Activated CD8-positive, alpha-beta T cell treated with anti-CD3 and anti-CD28 coated beads for 36 hours (primary cell): ENCODE measurements at places on chromosomes 1 and 21. TPM values are rescaled to one million over a fixed set of nuclear protein-coding genes. Genes with fewer than 3 reads are reported as not detected.

- no peak for DNase-seq
Observed at GRCh38 chr1:119449971-119450370, 35.0 kb downstream of the HSD3B2 start.

- DNase-seq = peak; percentile 41
Observed at GRCh38 chr1:160376525-160377131, 9.8 kb downstream of the NHLH1 start.

ARMH1 gene
- 165 TPM for total RNA-seq

SUSD4 gene
- 0.29 TPM for total RNA-seq

- DNase-seq = peak; percentile 10
Observed at GRCh38 chr1:165842671-165843129, 15.3 kb downstream of the UCK2 start.

DNA sequence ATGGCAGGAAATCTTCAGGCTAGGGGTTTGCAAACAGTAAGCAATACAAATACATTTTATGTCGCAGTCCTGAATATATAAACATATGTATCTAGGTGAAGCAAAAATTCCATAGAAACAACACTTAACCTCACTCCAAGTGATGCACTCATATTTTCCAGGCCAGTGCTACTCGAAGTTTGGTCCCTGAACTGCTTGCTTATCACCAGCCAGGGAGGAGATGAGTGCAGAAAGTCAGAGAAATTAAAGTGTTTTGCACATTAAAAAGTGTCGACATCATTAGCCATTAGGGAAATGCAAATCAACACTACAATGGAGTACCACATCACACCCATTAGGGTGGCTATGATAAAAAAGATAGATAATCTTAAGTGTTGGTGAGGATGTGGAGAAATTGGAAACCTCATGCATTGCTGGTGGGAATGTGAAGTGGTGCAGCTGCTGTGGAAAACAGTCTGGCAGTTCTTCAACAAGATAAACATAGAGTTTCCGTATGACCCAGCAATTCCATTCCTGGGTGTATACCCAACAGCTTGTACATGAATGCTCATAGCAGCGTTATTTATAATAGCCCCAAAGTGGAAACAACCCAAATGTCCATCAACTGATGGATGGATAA is 70.5 kb upstream of the CSF1 start:
- DNase-seq = no peak

ATPAF1 gene
- 41.8 TPM for total RNA-seq

GRCh38 chr1:175319112-175319911 is 126.7 kb upstream of the KIAA0040 start:
- peak; percentile 76 for DNase-seq

DNA sequence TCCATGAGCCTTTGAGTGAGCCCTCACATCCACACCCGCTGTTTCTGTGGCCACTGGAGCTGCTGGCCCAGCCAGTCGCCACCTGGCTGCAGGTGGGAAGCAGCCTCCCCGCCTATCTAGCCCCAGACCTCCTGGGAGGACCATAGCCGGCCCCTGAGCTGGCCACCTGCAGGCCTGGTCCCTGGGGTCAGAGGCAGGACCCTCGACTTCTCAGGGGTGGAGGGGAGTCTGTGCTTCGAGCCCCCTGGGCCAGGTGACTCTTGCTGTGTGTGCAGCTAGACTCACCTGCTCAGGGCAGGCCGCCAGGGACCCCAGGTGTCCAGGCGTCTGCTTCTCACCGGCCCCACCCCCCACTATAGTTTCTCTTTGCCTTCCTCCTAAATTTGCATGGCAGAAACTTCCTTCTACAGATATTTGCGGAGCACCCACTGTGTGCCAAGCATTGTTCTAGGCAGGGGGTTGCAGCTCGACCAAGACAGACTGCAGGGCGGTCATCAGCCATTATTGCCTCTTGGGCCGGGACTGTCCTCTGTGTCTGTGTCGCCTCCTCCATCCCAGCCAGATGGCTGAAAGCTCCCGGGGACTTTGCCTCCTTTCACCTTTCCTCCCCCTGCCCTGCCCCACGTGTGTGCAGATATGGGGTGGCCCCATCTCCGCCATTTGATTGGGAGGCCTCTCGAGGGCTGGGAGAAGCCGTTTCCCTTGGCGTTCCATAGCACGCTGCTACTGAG is 27.3 kb downstream of the SPSB1 start:
- DNase-seq = no peak

LMOD1 gene
- not detected for total RNA-seq

HIVEP3 gene
- total RNA-seq = 18.6 TPM

DNA sequence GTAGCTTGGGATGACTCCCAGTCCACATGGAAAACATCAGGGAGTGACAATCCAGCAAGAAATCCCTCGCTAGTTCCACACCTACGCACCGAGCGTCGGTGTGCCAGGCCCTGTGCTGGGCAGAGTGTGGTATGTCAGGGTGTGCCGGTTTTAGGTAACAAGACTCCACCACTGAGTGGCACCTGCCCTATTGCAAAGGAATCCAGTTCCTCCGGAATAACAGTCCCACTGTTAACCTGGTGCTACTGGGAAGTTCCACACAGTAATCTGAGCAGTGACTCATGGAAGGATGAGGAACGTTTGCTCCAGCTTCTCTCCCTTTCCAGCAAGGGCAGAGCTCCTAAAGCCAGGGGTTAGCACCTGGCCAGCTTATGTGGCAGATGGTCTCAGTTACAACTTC is 14.3 kb downstream of the RNF207 start:
- no peak for DNase-seq

DNA sequence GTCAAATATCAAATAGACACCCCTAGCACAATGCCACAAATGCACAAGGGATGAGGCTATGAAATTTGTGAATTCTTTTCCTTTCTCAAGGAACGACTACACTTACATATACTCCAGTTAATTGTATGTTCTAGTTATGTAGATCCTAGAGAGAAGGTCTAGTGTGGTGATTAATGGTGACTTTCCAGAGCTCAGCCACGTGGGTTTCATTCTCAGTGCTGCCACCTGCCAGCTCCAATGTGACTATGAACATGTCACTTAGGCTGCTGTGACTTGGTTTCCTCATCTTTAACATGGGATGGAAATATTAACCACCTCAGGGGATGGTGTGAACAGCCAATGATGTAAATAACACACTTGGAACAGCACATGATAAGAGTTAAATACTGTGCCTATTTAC is 138.3 kb downstream of the APP start:
- DNase-seq = peak; percentile 10

DNA sequence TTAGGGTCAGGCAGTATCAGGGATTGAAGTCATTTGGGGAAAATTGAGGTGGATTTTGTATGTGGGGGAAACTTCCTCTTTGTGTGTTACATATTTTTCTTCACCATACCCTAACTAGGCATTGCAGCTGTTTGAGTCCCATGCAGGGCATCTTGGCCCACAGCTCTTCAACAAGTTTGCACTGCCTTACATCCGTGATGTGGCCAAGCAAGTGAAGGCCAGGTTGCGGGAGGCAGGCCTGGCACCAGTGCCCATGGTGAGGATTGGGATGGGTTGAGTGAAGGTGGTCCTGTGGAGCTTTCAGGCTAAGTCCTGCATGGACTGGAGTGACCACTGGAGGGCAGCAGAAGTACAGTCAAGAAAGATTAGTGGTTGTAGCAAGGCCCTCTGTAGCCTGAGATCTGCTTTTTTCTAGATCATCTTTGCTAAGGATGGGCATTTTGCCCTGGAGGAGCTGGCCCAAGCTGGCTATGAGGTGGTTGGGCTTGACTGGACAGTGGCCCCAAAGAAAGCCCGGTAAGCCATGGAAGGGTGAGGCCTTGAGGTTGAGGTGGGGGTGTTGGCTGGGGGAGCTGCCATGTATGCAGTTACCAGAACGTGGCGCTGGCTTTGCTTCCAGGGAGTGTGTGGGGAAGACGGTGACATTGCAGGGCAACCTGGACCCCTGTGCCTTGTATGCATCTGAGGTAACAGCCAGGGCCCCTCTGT is 2.4 kb downstream of the UROD start:
- DNase-seq = peak; percentile 89

- DNase-seq = no peak
Observed at GRCh38 chr1:195462646-195463045, 1145.6 kb downstream of the KCNT2 start.

GRCh38 chr1:220769205-220769604 is 17.5 kb upstream of the MTARC1 start:
- no peak for DNase-seq

- DNase-seq = no peak
Observed at GRCh38 chr1:174079796-174080195, 57.6 kb upstream of the RC3H1 start.

TMEM51 gene
- total RNA-seq = not detected

NPHP4 gene
- 16.8 TPM for total RNA-seq

DNA sequence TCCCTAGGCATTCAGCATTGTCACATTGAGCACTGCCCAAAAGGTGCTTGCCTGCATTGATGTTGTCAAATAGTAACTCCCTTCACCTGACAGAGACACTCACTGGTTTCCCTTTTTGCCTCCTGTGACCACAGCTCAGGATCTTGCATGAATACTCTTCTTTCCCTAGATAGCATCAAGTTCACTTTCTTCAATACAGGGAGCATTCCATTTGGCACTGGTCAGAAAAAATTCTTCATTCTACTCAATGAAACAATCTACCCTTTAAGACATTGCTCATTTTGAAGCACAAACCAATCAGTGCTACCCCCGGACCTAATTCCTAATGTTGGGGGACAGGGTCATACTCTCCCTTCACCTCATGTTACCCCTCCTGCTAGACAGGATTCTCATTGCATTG is 319.0 kb upstream of the SNX7 start:
- DNase-seq = no peak

- no peak for DNase-seq
Observed at GRCh38 chr1:220121791-220122530, 28.0 kb downstream of the IARS2 start.
